Activated gamma-delta T cell treated with anti-CD3 and anti-CD28 coated beads, Interleukin-2, amount 50 U/mL, for 16 hours (primary cell): ENCODE measurements at places on chromosomes 3 and 15.

GRCh38 chr3:133506215-133506901 lies 67.1 kb upstream of the CDV3 start:
- DNase-seq: no peak

GRCh38 chr3:64259636-64260035 lies 34.4 kb upstream of the PRICKLE2 start:
- DNase-seq: no peak

GRCh38 chr3:197580253-197580691 lies 24.5 kb upstream of the BDH1 start:
- DNase-seq: no peak

DNA sequence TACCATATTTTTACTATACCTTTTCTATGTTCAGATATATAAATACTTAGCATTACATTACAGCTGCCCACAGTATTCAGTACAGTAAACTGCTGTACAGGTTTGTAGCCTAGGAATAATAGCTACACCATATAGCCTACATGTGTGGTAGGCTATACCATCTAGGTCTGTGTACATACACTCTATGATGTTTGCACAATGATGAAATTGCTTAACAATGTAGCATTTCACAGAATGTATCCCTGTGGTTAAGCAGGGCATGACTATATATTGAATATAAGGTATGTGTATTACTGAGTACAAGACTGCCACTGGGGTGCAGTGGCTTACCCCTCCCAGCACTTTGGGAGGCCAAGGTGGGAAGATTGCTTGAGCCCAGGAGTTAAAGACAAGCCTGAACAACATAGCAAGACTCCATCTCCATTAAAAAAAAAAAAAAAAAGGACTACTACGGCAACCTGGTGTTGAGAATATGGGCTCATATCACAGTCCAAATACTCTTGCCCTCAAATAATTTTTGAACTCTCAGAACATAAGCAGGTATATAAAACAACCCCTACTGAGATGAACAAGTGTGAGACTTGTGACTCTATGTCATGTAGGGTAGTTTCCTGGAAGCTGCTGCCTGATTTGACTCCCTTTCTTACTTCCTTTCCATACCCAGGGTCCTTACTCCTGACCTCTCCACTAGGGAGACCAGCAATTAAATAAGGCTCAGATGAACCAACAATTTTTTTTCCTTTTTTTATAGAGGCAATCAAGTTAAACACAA lies 4.8 kb downstream of the PPP1R14D start:
- DNase-seq: no peak

GRCh38 chr15:62209821-62210220 lies 44.7 kb upstream of the C2CD4B start:
- DNase-seq: no peak

DNA sequence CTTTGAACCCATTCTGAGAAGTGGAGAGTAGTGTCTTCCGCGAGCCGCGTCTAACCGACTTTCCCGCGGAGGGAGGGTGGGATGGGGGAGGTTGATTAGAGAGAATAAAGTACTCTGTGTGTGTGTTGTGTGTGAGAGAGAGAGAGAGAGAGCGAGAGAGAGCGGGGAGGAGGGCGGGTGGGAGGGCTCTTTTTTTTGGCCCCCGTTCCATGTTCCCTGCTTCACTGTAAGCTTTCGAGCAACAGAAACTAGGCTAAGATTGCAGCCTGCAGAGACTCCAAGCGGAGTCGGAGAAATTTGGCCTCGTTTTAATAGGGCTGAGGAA lies 1.6 kb upstream of the MEIS2 start:
- no peak for DNase-seq

GRCh38 chr15:41501191-41501917 lies 7.7 kb downstream of the ITPKA start:
- no peak for DNase-seq

DNA sequence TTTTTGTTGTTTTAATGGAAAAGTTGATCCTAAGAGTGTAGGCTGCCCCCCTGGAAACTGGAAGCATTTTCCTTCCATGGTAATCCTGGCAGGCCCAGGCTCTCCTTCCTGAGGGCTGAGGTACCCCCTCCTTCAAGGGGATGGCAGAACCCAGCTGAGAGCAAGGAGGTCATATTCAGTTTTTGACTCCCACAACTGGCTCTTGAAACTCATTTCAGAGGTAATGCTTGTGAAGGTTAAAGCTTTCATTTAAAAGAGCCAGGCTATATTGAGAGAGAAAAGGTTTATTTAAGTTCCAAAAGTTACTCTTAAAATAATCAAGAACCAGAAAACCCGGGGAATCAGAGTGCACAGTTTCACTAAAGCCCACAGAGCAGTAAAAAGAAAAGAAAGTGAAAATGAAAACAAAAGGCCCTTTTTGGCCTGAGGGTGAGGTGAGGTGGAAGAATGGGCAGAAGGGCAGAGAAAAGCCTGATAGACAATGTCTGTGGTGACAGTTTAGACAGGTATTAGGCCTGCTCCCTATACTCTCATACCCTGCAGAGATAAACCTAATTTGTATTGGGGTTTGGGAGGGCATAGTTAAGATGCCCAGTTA lies 47.0 kb upstream of the RBP1 start:
- no peak for DNase-seq

GRCh38 chr15:79872358-79873017 lies 24.3 kb downstream of the MTHFS start:
- DNase-seq: no peak

- no peak for DNase-seq
These were observed 4.3 kb downstream of the IRAK2 start for GRCh38 chr3:10169000-10169496.

DNA sequence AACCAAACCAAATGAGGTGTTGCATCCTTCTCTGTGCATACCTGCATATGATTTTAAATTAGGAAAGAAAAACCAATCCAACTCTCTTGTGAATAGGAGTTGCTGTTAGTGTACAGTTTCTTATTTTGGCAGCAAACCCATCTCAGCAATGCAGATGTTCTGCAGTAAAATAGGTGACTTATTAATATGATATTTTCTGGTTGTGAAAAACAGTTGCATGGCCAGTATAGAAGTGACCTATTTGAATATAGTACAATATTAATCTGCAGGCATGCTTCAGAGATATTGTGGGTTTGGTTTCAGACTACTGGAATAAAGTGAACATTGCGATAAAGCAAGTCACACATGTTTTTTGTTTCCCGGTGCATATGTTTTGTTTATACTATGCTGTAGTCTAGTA lies 42.2 kb downstream of the AKAP13 start:
- DNase-seq: no peak

DNA sequence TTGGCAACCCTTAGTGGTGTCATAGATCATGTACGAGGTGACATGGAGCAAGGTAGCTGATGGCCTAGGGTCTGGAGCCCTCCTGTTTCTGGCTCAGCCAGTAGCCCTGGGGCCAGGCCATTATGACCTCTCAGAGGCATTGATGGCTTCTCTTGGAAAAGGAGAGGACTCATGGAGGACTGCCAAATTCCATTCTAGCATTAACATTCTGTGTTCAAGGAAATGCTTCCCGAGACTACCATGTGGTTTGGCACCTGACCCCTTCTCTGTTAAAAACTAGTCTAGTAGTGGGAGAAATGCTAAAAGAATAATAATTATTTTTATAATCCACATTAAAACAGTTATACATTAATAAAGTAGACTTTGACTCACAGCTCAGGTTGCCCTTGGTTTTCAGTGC lies 40.2 kb upstream of the ADAMTSL3 start:
- no peak for DNase-seq

DNA sequence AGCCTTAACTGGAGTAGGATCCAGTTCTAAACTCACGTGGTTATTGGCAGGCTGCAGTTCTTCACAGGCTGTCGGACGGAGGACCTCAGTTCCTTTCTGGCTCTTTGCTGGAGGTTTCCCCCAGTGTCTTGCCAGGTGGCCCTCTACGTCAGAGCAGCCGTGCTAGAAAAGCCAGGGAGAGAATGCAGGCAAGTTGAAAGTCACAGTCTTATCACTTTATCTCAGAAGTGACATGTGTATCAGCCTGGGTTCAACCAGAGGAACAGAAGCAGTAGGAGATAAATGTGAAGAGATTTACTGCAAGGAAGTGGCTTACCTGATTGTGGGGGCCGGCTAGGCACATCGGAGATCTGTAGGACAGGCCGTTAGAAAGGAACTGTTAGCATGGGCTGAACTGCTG lies 125.3 kb upstream of the BNIP2 start:
- DNase-seq: peak; percentile 4

DNA sequence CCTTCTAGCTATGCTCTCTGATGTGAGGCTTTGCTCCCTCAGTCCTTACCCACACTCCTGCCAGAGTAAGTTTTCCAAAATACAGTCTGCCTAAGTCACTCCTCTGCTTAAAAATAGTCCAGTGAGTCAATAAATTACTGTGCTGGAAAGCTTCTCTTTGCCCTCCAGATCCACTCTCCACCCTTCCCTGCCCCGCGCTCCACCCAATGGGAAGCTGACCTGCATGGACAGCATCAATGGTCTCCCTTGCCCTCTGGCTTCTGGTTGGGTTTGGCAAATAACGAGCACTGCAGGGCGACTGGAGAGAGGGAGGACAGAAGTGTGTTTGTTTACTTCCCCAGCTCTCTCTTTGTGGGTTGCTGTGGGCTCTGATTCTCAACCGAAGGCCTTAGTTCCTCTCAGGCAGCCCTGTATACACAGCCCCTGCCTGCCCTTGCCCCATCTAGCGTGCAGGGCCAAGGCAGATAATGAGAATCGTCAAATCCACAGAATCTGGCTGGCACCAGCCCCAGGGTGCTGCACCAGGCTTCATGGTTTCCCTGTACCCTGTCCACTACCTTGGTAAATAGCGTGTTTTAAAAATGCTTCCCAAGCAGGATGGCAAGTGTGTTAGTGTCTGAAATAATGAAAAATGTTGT lies 110.4 kb downstream of the ADAMTSL3 start:
- no peak for DNase-seq

GRCh38 chr3:8981296-8981695 lies 18.0 kb upstream of the RAD18 start:
- no peak for DNase-seq

DNA sequence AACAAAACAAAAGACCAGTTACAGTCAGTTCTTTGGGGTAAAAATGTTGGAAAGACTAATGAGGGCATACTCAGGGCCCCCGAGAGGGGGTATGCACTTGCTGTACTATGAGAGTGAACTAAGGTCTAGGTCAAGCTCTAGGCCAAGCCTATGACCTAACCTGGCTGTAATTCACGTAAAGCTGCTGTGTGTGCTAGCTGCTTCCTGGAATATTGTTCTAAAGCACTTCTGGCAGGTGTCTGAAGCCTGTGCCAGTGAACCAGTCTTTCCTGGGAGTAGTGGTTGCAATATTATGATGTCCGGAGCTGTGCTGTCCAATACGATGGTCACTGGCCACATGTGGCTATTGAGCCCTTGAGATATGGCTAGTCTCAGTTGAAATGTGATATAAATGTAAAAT lies 13.1 kb upstream of the CX3CR1 start:
- DNase-seq: no peak

DNA sequence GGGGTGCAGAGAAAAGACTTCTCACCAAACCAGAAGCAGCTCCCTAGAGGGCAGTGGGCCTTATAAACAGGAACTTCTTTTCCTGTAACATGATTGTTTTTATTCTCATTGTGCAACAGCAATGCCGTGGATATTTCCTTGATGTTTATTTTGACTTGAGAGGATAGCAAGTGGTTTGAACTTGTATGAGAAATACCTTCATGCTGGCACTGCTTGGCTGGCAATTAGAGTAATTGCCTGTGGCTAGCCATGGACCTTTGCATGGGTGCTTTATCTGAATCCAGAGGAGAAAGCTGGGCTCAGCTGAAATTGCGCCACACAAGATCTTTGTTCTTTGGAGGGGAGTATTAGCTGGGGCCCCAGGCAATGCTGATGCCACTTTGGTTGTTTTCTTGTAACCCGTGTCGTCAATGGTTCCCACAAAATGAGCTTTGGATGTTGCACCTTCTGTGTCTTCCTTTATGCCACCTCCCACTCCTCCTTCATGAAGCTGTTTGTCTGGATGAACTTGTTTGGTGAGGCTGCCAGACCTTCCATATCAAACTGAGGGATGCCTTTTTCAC lies 37.9 kb downstream of the CMTM8 start:
- no peak for DNase-seq

GRCh38 chr3:126304291-126304690 lies 52.9 kb downstream of the KLF15 start:
- no peak for DNase-seq
